Left forelimb (tissue), 1 donor: ENCODE measurements at places on chromosomes 13 and 19.

DNA sequence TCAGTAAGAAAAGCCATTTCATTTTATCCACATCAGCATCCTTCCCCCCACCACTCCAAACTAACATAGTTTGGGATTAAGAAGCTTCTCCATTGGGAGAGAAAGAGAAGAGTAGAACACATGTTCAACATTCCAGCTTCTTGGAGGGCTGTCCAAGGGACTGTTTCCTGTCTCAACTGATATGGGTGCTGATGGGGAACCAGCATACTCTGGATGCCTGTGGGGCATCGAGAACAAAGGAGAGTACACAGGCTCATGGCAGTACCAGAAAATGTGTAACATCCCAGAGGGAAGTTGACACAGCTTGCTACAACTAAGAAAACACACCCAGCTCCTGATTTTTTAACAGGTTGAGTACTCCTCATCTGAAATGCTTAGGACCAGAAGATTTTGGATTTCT is 24.7 kb downstream of the SUCLA2 start:
- no peak for DNase-seq

GRCh38 chr13:32261567-32261966 is 53.6 kb downstream of the ZAR1L start:
- no peak for DNase-seq

DNA sequence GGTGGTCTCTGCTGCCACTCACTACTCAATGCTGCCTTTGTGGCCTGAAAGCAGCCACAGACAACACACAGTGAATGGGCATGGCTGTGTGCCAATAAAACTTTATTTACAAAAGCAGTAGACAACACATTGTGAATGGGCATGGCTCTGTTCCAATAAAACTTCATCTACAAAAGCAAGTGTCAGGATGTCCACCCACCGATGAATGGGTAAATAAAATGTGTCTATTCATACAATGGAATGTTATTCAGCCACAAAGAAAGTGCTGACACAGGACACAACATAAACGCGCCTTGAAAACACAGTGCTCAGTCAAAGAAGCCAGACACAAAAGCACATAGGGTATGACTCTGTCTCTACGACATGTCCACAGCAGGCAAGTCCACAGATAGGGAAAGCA is 20.1 kb downstream of the ZSCAN5A start:
- no peak for DNase-seq

- no peak for DNase-seq
Observed at GRCh38 chr13:94630858-94631257, 29.2 kb downstream of the GPR180 start.

GRCh38 chr19:41863209-41863931 is 3.3 kb downstream of the RPS19 start:
- no peak for DNase-seq

GRCh38 chr13:37059848-37060192 is 332 bp upstream of the SUPT20H start:
- DNase-seq, result no peak

- no peak for DNase-seq
Observed at GRCh38 chr19:12866416-12867119, 14.7 kb downstream of the DNASE2 start.

DNA sequence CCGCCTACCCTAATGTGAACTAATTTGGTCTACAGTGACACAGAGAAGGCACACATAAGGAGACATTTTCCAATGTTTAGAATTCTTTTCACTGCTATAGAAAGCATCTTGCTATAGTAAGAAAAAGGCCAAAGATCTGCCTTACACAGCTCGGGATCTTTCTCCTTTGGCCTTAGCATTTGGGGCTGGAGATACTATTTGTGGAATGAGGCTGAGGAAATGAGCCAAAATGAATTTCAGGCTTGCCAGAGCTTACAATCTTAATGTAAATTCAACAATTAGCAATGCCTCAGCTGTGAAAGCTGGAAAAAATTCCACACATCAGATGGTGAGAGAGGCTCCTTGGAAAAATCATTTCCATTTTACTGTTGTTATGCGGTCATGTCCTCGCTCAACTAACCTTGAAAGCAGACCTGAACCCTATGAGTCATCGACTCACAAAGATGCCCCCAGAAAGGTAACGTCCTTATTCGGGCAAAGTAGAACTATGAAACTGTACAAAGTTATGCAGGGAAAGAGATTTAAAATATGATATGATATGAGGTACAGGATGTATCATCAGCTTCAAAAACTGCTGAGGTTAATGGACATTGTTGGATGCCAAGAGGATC is 324.5 kb upstream of the NBEA start:
- no peak for DNase-seq

GRCh38 chr13:108752276-108752675 is 122.9 kb downstream of the MYO16 start:
- no peak for DNase-seq

- no peak for DNase-seq
Observed at GRCh38 chr13:59144700-59145099, 1019.0 kb downstream of the DIAPH3 start.

DNA sequence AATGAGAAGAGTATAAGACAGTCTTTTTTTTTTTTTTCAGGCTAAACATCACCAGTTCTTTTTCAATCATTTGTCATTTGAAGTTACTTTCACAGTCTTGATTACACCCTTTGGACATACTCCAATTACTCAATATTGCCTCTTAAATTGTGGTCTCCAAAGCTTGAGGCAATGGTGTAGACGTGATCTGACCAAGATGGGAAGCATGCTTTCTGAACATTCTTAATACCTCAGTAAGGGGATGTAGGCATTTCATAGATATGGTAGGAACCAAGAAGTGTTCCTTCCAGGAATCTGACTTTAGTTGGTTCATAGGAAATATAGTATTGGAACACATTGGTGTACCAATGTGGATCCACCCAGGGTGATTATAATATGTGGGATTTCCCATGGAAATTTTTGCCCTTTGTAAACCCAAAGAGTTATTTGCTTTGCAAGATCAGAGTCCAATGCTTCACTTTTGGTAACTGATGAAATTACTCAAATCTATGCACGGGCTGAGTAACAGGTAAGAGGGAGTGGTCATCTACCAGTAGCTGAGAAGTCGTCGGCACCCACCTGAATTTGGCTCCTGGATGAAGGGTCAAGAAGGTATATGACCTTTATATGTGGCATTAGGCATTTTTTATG is 62.2 kb downstream of the ERCC5 start:
- DNase-seq, result no peak

DNA sequence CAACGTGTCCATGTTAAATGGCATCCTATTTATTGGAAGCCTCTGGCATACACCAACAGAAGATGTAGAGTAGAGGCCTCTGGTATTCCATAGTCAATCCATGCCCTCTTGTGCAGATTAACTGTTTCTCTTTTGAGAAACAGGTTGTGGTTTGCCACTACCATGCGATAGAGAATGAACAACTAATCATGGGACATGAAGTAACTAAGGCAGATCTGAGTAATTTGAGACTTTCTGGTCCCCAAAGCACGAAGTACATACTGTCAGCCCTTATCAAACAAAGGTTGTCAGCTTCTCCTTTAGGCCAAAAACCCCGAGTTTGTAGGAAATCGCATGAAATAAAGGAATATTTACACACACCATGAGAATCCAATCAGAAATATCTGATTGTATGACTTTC is 3.6 kb downstream of the ZNF121 start:
- DNase-seq, result no peak

DNA sequence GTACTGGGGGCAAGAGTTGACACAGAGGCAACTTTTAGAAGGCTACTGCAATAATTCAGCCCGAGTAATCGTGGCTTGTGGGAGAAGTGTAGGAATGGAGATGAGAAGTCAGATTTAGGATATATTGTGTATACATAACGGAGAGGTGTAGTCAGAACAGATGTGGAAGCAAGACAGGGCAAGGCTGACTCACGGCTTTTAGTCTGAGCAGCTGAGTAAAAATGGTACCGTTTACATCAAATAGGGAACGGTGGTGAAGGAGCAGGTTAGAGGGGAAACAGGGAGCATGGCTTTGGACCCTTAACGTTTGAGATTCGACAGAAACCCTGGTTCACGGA is 796 bp upstream of the LSM14A start:
- DNase-seq, result no peak

DNA sequence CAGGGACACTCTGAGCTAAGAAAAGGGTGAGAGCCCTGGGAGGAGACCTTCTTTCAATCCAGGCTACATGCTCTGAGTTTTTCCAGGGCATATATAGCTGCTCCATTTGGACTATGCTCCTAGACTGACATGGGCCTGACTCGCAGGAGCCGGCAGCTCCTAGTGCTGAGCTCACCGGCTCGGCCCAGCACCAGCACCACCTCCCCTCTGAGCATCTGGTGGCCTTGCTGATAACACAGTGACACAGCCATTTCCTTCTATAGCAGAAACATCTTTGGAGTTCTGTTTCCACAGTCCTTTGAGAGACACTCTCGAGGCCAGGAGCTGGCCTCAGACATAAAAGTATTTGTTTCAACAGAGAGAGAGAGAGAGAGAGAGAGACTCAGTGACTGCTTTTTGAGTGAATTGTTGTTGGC is 184.9 kb downstream of the TM9SF2 start:
- no peak for DNase-seq

DNA sequence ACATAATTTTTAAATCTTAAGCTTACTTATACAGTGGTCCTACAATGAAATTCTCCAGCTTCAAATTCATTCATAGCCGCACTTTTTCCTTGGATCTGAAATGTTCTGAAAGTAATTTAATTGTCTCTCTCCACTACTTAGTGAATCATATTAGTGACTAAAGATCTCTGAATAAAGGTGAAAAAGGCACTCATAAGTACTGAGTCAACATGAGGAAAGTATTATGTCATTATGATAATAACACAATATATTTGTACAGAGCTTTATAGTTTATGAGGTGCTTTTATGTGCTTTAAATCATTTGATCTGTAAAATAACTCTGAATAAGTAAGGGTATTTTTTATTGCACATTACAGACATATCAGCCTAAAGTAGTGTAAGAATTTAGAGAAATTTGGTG is 628.2 kb upstream of the SLITRK5 start:
- no peak for DNase-seq

DNA sequence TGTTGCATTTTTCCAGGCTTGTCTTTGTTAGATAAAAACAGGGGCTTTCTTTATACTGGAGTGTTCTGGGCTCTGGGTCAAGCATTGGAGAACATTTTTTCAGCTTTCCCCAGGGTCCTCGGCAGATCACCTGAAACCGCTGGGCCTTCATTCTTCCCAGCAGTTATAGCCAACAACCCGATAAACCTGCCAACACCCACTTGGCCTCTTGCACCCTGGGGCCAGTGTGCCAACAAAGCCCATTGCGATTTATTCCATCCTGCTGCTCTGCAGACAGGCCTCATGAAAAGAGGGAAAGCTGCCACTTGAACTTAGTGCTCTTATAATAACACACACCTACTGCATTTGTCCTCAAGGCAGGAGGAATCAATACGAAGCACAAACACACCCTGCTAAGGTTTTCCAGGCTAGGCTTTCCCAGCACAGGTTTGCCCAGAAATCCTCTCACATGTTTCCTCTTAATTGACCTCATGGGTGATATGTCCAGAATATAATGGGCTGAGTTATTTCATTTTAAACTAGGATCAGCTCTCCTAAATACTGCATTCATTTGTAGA is 669.3 kb downstream of the LIG4 start:
- DNase-seq, result no peak

GRCh38 chr13:75468098-75468497 is 13.9 kb downstream of the TBC1D4 start:
- DNase-seq, result no peak

- DNase-seq, result peak; percentile 71
Observed at GRCh38 chr13:33251131-33251661, 34.4 kb downstream of the STARD13 start.

GRCh38 chr13:33263976-33264619 is 21.5 kb downstream of the STARD13 start:
- no peak for DNase-seq

DNA sequence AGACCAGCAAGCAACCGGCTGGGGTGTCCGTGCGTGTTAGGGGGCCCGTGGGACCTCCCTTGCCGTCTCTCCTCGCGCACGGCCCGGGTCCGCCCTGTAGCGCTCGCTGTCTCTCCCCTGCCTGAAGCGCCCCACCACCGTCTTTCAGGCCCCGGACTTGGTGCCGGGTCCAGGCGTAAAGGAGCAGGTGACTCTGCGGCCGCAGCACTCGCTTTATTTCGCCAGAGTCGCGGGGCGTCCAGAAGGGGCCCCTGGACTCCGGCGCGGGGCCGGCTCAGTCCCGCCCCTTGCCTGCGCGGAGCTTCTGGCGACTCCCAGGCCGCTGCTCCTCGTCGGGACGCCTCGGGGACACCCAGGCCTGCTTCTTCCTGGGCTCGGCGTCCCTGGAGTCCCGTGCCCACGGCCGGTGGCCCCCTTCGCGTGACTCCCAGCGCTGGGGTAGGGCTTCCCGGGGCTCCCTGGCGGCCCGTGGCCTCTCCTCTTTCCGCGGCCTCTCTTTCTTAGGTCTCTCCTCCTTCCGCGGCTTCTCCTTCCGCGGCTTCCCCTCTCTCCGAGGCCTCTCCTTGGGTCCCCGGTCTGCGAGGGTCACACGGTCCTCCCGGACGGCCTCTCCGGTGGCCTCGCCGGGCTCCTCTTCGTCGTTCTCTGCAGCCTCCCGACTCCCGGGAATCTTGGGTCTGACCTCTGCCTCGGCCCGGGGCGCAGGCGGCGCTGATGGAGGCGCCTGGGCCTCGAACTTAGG is 3.1 kb downstream of the AMH start:
- no peak for DNase-seq

DNA sequence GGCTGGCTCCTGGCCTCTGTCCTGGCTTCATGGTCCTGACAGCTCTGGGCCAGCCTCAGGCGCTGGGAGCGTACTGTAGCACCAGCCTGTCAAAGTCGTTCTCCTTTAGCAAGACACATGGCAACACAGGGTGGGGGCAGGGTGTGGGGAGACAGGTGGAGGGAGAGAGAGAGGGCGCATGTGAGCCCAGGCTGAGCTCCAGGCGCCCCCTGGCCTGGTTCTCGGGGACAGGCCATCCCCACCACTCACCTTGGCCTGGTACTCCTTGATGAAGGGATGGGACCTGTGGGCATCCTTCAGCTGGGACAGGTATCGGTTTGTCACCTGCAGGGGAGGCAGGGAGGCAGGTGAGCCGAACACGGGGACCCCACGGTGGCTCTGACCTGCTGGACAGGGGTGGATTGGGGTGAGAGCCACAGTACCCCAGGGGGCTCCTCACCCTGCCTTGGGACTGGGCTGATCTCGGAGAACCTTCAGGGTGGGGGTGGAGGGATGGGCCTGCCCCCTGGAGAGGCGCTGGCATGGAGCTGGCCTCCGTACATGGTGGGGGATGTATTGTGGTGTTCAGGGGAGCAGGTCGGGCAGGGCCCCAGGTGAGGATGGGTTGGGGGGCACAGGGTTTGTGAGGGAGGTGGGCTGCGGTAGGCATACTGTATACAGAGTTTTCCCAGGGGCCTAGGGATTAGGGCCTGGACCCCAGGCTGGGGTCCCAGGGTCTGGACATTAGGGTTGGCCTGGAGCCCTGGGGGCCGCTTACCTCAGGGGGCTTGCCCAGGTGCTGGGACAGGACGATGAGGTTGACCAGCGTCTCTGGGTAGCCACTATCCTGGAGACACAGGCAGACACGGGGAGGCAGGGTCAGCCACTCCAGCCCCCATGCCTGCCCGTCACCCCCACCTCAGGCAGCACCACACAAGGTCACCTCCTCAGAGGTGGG is 3.9 kb upstream of the CERS1 start:
- peak; percentile 56 for DNase-seq
